Effector memory CD4-positive, alpha-beta T cell (primary cell): ENCODE measurements at places on chromosomes 7 and 10.

DNA sequence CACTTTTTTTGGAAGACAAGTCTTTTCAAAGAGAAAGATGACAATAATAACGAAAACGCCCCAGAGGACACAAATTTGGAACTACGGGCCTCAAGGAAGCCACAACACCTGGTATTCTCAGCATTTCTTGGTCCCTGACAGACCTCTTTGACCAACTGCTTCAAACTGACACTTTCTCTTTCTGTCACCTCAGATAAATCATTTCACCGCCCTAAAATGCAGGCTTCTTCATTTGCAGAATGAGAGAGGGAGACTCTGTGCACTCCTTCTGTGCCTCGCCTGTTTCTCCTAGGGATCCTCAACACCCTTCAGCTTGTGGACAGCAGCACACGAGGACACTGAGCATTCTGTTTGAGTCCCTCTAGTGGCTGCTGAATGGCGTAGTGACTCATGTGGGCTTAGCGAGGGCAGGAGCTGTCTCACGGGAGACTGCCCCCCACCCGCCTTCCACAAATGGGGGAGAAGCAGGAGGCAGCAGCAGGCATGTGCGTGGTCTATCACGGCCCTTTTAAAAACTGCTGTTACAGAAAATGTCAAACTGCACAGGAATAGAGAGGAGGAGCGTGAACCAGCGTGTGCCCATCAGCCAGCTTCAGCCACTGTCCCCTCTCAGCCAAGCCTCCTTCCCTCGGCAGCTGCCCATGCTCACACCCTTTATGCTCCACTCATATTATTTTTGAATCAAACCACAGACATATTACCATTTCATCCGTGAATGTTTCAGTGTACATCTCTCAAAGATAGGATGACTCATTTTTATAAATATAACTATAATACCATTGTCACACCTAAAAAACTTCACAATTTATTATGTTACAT lies 41.4 kb downstream of the GSDME start:
- DNase-seq = no peak

DNA sequence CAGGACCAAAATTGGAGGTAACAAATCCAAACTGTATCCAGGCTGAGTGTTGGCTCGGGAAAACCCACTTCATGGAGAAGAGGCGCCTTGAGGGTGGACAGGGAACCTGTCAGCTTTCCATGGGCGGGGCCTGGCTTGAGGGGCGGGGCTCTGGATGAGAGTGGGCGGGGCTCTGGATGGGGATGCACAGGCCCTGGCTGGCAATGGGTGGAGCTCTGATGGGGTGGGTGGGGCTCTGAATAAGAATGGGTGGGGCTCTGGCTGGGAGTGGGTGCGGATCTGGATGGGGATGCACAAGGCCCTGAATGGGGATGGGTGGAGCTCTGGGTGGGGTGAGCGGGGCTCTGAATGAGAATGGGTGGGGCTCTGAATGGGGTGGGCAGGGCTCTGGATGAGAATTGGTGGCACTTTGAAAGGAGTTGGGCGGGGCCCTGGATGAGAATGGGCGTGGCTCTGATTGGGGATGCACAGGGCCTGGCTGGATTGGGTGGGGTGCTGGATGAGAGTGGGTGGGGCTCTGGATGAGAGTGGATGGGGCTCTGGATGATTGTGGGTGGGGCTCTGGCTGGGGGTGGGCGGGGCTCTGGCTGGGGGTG lies 96.6 kb upstream of the NPTX2 start:
- no peak for DNase-seq

DNA sequence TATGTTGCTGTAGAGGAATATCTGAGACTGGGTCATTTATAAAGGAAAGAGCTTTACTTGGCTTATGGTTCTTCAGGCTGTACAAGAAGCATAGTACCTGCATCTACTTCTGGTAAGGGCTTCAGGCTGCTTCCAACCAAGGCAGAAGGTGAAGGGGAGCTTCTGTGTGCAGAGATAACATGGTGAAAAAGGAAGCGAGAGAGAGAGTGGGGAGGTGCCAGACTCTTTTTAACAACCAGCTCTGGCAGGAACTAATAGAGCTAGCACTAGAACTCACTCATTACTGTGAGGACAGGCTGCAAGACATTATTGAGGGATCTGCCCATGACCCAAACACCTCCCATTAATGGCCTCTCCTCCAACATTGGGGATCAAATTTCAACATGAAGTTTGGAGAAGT lies 94.5 kb downstream of the KIF20B start:
- no peak for DNase-seq

DNA sequence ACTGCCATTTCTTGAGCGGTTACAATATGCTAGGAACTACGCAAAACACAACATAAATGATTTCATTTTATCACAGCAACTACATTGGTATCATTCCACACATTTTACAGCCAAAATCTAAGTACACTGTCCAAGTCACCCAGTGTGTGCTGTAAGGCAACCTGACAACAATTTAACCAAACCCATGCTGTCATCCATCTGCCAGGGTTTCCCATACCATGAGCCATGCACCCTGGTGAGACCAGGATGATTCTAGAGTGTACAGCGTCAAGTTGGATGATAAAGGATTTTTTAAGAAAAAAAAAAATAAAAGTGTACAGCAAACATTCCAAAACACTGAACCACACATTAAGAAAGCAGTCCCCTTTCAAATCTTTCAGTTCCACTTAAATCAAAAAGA lies 52.9 kb downstream of the PIK3AP1 start:
- no peak for DNase-seq

GRCh38 chr10:70809011-70809611 lies 6.6 kb upstream of the SGPL1 start:
- DNase-seq = no peak

- no peak for DNase-seq
Measured at GRCh38 chr10:30127120-30127541, 67.7 kb upstream of the JCAD start.
